ENCODE measurements at places on chromosomes 3 and 15.

GRCh38 chr3:20256144-20256543 is 70.1 kb upstream of the SGO1 start:
- no peak for DNase-seq

GRCh38 chr15:34318277-34319079 is 19.1 kb downstream of the SLC12A6 start:
- DNase-seq, result peak; percentile 58

GRCh38 chr15:96627031-96627568 is 296.6 kb downstream of the NR2F2 start:
- no peak for DNase-seq

DNA sequence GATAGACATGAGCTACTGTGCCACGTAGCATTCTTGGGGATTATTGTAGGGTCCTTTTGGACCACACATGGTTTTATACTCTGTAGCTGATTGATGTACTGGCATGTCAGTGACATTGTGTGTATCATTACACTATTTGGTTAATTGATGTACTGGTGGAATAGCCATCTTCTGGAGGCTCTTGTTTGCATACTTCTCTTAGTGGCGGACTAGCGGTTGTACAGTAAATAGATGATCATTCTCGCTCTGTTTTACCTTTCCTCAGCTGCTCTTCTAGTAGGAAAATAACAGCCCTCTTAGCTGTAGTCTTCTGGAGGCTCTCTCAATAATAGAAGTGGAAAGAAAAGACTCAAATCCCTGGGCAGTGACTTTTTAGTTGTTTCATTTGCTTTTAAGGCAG is 24.8 kb downstream of the IGF1R start:
- DNase-seq, result no peak

DNA sequence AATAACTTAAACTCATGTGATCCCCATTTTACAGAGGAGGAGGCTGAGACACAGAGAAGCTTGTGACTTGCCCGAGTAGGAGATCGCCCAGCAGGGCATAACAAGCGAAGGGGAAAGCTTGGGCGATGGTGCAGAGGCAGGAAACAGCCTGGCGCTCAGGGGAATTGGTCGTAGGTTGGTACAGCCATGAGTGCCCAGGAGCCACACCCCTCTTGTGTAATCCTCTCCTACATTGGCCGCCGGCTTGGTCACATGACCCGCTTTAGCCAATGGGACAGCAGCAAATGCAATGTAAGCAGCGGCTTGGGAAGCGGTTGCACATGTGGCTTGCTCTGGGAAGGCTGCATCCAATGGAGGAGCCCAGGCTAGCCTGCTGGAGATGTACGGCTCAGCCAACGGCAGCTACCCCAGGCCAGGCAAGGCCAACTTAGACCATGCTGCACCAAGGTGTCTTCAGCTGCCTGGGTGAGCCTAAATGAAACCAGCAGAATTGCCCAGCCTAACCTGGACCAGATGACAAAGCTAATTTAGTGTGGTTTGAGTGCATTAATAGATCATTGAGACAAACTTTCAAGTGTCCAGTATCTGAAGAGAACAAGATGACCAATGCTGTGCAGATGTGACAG is 50.3 kb upstream of the SLC6A6 start:
- peak; percentile 92 for DNase-seq

- DNase-seq, result peak; percentile 48
Measured at GRCh38 chr3:194592798-194593752, 40.1 kb downstream of the TMEM44 start.

DNA sequence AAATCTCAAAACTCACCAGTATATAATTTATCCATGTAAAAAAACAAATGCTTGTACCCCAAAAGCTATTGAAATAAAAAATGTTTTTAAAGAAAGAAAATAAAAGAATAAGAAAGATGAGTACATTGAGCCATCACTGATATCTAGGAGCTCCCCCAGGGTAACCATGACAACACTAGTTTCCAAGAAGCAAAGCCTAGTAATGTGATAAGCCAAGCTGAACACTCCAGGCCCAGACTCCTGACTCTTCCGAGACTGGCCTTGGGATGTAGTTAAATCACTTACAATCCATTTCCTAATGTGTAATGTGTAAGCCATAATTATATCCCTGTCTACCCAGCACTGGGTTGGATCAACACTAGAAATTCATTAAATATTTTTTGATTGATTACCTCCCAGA is 21.1 kb upstream of the ATP8B4 start:
- DNase-seq, result no peak

DNA sequence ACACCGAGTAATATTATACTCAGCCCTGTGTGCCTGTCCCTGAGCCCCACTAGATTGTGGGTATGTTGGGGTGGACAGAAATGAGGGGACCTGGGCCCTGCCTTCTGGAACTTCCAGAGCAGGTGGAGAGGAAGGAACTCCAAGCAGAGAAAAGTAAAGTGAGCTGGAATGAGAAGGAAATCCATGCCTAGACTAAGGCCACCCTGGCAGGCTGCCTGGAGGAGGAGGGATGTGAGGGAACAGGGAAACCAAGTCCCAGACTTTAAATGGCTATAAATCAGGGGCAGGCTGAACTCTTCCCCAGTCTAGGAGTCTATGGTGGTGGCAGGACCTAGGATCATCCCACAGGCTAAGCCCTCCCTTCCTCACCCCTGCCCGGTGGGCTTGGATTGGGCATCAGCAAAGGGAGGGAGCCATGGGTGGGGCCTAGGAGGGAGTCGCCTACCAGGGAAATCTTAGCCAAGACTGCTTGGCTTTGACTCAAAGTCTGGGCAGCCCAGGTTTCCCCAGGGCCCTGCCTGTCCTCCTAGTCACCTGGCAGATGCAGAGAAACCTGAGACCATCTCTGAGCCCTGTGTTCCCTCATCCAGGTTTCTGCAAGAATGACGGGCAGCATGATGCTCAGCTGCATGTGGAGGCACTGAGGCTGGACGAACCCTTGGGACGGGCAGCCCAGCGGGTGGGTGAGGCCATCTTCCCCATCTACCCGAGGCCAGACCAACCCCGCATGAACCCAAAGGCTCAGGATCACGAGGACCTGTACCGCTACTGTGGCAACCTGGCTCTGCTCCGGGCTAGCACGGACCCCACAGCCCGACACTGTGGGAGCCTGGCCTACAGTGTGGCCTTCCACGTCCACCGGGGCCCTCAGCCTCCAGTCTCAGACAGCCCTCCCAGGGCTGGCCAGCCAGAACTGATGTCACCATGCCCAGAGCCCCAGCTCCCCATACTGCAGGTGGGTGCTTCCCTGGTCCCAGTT is 15.6 kb upstream of the STRA6 start:
- DNase-seq, result no peak

DNA sequence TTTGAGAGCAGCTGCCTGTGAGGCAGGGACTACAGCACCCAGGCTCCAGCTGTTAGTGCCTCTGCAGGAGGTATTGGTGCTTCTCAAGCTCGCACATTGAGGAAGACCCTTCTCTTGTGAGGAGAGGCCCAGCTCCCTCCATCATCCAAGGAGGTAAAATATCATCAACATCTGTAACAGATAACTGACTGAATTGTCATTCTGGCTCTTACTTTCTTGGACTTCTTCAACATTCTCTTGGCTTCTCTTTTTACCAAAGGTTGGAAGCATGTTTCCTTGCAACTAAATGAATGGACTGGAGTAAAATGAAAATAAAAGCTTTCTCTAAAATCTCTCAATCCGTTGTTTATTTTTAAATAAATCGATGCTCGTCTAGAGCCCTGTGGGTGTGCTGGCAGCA is 53.1 kb upstream of the PXYLP1 start:
- no peak for DNase-seq

DNA sequence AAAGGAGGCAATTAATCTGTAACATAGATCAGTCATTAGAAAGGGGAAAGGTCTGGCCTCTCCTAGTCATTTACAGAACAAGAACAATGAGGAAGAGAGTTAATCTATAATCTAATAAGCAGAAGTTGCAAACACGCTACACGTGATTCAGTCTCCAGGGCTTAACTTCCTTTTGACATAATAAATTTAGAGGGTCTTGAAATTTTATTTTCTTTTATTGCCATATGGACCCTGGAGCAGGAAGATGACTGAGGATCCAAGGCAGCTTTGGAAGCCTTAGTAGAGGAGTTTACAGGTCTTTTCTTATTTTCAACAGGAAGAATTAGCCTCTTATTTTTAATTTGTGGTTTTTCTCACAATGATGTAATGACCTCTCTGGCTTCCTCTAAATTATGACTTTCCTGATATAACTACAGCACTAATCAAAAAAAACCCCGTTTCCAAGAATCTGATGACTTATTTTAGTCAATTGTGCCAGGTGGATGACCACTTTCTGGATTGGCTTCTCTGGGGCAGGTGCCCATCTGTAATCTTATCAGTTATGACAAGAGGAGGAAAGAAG is 32.2 kb downstream of the ADGRG7 start:
- DNase-seq, result no peak

GRCh38 chr3:141603473-141604035 is 116.7 kb downstream of the RASA2 start:
- DNase-seq, result no peak

GRCh38 chr3:30750967-30751366 is 143.5 kb downstream of the GADL1 start:
- peak; percentile 7 for DNase-seq

DNA sequence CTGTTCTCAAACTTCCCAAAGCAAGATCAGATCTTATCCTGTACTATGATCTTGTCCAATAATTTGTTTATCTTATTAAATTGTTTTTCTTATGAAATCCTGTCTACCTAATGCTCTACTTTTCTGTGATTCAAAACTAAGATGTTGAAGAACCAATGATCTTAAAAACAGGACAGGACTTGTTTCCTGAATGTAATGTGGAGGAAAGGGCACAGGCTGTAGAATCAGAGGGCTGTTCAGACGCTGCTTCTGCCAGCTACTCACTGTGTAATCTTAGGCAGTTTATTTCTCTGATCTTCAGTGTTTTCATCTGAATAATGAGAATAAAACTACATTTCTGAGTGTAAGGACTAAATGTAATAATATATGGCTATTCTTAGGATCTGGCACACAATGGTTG is 20.1 kb upstream of the DMXL2 start:
- DNase-seq, result no peak

- no peak for DNase-seq
Measured at GRCh38 chr15:56390739-56391267, 25.6 kb downstream of the TEX9 start.

GRCh38 chr3:195859061-195859845 is 47.5 kb upstream of the MUC4 start:
- peak; percentile 81 for DNase-seq

DNA sequence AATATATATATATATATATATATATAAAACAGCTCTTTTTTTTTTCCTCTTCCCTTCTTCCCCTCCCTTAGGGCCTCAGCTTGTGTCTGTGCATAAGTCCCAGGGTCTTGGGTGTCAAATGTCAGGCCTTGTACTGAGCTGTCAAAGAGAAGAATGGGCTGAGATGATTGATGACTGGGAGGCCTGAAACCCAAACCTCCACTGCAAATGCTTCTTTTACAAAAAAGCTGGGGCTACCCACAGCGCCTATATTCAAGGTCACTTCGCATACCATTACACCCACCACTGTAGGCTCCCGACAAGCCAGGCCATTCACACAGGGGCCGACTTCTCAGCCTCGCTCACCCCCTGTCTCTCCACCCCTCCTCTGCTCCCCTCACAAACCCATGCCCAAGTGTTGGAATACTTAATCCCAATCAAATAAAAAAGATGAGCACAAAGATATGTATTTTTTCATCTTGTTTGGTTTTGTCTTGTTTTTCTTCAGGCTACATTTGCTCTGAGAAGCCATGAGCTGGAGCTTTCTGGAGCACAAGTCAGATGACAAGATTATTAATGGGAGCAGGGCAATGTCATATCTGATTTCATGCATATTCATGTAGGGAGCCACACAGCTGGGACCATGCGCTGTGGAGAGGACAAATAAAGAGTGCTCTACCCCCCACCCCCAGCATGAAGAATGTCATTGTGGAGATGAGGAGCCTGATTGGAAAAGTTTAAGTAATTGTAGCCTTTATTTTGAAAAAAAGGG is 614.4 kb upstream of the NR2F2 start:
- DNase-seq, result no peak

DNA sequence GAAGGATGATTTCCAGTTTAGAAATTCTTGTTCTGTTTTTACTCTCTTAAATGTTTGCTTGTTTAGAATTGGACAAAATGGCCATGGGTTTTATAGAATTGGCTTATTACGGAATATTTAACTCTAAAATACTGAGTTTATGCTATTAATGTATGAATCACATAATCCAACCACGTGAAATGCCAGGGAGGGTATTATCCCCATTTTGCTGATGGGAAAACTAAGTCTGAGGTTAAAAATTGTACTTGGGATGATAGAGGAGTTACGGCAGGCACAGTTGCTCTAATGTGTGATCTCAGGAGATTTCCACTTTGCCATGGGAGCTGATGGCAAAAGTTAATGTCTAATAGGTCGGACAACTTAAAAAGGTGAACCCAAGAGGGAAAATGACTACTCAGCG is 194.4 kb downstream of the ITPR1 start:
- no peak for DNase-seq

DNA sequence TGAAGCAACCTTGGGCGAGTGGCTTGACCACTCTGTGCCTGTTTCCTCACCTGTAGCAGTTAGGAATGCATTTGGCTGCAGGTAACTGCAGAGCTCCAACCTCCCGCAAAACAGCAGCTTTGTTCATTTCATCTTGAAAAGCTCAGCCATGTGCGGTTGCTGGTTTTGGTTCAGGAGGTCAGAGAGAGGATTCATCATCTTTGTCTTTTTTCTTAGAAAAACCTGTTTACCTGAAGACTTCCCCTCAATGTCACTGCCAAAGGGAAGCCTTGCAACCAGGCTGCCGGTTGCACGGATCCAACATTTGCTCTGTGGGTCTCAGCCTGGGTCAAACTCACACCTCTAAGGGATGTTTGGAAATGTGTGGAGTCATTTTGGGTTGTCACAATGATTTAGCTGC is 16.4 kb upstream of the FURIN start:
- DNase-seq, result no peak

DNA sequence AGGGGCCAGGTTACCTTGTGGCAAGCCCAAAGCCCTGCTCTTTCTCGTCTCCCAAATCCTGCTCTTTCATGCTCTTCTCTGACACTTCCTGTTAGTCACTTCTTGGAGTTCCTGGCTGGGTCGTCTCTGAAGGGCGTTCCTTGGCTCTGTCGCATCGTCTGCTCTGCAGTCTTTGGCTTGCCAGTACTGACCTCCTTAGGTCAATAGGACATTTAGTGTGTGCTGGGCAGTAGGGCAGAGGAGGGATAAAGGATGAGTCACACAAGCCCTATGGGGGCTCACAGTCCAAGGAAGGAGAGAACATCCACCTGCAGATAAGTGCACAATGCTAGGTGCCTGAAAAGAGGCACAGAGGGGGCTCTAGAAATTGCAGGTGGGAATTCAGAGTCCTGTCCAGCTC is 87.5 kb downstream of the FAM43A start:
- no peak for DNase-seq

- DNase-seq, result no peak
Measured at GRCh38 chr3:100548053-100548452, 55.6 kb downstream of the TMEM45A start.

Measured in NAMALWA (cell line).